ENCODE measurements at places on chromosomes 1 and 21. TPM values are rescaled to one million over a fixed set of nuclear protein-coding genes. Genes with fewer than 3 reads are reported as not detected.

The GFI1 gene
- polyA plus RNA-seq = 0.20 TPM

The BARHL2 gene
- polyA plus RNA-seq = not detected

The EEIG2 gene
- polyA plus RNA-seq = 13.3 TPM

The ARHGEF16 gene
- polyA plus RNA-seq = 0.71 TPM

GRCh38 chr1:63774617-63775417 is 1.0 kb downstream of the ROR1 start:
- DNase-seq = peak; percentile 77

DNA sequence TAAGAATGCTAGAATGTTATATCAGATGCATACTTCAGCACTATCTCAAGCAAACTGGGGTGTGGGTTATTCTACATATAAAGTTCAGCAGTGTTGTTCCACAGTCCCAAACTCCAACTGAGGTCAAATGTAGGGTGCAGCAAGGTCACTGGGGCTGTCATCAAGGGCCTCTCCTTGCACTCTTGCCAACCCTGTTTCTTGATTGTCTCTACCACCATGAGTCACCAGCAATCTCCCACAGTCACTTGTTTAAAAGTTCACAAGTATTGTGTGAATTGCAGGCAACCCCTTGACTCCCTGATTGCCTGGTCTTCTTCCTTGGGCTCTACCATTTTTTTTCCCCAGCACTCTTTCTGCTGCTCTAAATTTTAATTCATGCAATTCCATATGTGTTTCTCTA is 10.6 kb downstream of the METTL18 start:
- DNase-seq = no peak

- DNase-seq = peak; percentile 29
Measured at GRCh38 chr1:116284819-116285390, 88.1 kb upstream of the ATP1A1 start.

DNA sequence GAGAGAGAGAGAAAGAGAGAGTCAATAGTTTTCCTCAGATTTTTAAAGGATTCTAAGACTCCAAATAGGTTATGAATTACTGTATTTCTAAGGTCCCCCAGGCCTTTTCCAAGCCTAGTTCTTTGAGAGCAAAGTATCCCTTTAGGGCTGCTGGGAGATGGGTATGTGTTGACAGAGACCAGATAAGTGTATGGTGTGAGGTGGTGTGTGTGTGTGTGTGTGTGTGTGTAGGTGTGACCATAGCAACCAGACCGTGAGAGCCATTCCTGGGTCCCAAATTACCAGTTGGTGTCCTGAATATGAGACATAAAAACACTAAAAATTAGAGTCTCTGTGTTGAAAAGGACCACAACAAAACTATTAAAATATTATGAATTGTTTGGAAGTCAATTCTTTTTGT is 41.7 kb upstream of the DNAJC6 start:
- DNase-seq = no peak

DNA sequence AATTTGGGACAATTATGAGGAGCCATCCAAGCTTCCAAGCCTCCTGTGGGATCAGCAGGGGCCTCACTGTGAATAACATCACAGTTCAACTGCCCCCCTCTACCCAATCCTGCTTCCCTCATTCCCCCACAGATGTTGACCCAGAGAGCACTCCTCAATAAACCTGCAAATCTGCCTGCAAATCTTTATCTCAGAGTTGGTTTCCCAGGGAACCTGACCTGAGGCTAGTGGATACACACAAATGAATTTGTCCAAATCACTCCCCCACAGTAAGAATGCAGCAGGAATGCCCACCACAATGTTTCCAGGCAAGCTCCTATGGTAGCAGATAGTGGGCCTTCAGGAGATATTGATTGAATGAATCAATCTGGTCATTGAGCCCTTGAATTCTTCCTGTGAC is 56.4 kb upstream of the HIVEP3 start:
- no peak for DNase-seq

DNA sequence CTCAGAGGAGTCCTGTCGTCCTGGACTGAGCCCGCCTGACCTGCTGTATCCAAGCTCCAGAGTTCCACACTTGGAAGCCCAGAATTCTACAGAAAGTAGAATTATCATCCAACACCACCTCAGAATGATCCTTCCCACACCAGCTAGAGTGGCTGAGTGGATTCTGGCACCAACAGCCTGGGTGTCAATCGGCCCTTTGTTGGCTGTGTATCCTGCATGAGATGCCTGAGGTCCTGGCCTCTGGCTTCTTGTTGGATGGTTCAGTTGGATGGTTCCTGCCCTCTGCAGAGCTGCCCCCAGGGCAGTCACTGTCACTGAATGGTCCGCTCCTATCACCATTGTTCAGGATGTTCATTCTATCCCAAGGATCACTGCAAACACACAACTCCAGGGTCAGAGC is 49.8 kb downstream of the PGBD5 start:
- DNase-seq = no peak

DNA sequence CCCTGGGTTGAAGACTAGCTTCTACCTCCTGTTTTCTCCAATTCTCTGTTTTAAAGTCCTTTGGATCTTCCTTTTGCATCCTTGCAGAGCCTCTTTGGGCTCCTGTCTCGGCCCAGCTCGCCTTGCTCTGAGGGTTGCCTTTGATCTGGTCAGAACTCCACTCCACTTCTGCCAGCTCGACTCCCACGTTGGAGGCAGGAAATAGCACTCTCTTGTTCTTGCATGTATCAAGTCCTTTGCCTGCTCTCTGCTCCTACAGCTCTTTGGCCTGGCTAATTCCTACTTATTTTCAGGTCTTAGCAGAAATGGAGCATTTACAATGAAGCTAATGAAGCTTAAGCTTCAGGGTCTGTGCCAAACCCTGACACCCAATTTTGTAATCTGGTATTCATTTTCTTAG is 21.1 kb upstream of the B3GALNT2 start:
- no peak for DNase-seq

DNA sequence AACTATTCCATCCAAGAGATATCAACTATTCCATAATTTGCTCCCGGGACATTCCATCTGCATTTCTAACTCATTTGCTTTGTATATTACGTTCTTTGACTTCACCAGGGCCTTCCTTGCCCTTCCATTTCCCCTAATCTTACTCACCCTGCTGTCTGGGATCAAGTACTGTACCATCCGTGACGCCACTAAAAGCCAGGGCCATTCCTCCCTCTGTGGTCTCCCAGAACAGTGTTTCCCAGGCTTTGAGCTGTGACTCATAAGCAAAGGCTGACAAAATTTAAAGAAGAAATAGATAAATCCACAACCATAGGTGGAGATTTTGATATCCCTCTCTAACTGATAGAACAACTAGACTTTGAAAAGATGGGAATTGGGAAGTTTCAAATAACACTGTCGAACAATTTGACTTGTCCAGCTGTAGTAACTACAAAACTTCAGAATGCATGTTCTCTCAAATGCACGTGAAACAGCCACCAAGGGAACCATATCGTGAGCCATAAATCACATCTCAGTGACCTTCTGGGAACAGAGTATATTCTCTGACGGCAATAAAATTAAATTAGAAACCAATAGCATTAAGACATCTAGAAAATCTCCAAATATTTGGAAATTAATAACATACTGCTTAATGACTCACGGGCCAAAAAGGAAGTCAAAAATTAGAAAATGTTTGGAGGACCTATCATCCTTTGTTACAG is 501.0 kb downstream of the SETD4 start:
- no peak for DNase-seq

- DNase-seq = no peak
Measured at GRCh38 chr1:41325801-41326200, 35.4 kb upstream of the FOXO6 start.

DNA sequence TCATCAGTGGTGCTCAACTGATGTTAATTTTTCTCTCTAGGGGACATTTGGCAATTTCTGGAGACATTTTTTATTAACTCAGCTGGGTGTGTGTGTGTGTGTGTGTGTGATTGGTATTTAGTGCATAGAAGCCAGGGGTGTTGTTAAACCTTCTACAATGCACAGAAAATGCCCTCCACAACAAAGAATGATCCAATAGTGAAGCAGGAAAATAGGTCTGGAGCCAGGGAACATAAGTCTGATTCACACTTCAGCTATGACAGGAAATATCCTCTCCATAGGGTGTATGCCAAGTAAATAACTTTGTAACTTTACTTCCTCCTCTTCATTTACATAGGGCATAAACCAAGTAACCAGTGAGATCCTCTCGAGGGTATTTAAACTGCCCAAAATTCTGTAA is 25.1 kb upstream of the TMEM61 start:
- DNase-seq = no peak

GRCh38 chr1:63648689-63649088 is 55.5 kb downstream of the PGM1 start:
- DNase-seq = no peak

GRCh38 chr1:27144920-27145661 is 9.8 kb downstream of the SLC9A1 start:
- no peak for DNase-seq

- peak; percentile 91 for DNase-seq
Measured at GRCh38 chr21:26795866-26796329, 49.3 kb downstream of the ADAMTS1 start.

DNA sequence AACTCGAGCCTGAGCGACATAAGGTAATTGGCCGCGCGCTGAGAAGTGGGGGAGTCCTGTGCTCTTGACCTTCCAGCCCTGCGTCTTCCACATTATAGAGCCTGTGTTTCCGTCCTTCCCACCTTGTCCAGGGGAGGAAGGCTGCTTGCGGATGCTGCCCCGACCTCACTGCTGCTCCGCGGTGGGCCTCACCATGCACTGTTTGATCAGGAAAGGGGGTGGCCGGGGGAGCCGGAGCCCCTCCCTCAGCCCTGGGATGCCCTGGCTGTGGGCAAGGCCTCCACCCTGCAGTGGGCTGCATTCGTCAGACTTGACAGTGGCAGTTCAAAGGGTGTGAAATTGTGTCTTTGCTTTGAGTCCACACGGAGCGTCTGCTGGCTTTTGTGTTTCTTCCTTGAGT is 30.1 kb downstream of the PCNT start:
- DNase-seq = no peak

DNA sequence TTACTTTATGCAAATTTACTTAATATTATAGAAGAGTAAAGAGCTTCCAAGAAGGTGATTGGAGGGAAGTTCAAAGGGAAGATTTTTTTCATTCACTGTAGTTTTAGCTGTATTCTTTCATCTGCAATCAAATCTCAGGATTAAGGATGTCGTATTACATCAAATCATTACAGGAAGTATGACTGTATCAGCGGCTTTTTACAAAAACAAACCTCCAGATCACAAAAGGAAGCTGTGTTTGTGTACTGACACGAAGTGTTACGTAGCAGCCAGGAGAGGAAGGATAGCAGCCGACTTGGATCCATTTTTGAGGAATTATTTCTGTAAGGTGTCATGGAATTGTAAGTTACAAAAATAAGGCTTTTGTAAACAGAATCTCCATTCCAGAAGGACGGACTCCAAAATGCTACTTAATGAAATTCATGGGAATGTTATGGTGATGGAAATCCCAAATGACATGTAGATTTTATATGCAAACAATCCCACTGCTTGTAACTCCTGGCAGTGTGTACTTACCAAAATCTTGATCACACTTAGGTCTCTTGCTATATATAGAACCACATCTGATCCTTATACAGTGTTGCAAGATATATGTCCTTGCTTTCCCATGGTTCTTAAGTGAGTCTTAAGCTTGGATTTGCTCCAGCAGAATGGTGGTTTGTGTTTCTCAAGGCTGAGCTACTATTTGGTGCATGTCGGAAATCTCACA is 49.8 kb downstream of the KCNJ15 start:
- peak; percentile 97 for DNase-seq

DNA sequence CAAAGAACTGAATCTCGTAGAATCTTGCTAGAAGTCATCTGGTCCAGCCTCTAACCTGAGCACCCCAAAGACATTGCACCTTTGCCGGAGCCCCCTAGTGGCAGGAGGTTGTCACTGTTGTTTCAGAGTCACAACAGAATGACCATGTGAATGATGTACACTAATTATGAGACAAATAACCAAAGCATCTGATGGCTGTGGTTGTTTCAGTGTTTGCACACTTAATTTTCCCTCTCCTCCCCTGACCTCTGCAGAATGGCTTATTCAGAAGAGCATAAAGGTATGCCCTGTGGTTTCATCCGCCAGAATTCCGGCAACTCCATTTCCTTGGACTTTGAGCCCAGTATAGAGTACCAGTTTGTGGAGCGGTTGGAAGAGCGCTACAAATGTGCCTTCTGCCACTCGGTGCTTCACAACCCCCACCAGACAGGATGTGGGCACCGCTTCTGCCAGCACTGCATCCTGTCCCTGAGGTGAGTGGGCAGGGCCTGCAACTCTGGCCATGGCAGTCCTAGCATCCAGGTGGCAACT is 26.4 kb downstream of the TRAF5 start:
- DNase-seq = no peak

DNA sequence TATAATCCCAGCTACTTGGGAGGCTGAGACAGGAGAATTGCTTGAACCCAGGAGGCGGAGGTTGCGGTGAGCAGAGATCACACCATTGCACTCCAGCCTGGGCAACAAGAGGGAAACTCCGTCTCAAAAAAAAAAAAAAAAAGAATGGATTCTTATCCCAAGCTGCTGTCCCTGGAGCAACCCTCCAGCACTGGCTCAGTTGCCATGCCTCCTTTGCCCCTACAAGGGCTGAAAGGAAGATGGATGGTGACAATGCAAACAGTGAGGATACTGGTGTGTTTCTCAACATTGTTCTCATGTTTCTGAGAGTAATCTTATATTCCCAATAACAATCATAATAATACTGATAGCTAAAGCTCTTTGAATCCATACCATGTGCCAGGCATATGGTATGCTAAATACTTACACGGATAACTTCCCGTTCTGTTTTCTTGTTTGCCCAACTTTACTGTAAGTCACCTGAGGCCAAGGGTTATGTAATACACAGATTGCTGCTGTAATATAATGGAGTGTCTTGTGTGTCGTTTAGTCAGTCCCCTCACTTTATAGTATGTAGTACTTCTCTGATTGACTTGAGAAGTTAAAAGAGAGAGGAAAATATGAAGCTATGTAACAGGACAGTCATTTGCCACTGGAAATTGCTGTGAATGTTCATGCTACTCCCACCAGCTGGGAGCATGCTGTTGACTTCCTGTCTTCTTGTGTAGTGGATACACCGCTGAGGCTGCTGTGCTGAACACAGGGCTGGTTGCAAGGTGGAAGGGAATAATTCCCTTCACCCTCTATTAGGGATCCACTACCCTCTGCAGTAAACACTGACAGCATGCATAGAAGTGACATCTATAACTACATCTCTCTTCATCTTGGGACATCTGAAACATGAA is 153.6 kb downstream of the CNIH3 start:
- DNase-seq = no peak

- no peak for DNase-seq
Measured at GRCh38 chr1:232579958-232580941, 49.7 kb downstream of the SIPA1L2 start.

GRCh38 chr1:215054266-215054665 is 28.3 kb upstream of the KCNK2 start:
- DNase-seq = no peak
